ENCODE measurements at places on chromosomes 12 and 14.

- no peak for DNase-seq
These were observed 4.0 kb upstream of the NAA25 start for GRCh38 chr12:112112409-112113133.

GRCh38 chr14:100223332-100224201 is 15.4 kb upstream of the YY1 start:
- no peak for DNase-seq

GRCh38 chr12:62813031-62813829 is 121.7 kb downstream of the PPM1H start:
- DNase-seq, result peak; percentile 66

DNA sequence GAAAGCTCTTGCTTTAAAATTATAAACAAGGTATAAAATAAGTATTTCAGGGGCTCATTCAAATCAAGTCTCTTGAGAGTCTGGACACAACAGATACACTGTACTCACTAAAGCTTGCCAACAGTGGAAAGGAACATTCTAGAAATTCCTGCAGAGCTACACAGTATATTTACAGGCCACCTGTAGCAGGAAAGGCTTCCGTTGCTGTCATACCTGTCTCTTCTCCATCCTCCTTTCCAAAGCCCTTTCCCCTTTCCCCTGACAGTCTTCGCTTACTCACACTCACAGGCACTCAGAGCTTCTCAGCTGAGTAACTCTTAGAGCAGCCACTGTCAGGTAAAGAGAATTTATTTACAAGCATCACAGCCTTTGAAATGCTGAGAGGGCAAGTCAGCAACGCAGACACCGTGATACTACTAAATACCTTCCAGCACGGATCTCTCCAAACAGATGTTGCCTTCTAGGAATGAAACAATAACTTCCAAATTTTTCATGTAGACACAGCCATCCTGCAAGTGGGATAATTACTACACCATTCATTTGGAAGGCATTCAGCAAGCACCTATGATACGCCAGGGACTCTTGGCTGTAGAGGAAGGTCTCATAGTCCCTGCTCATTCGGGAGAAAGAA is 167.9 kb downstream of the FOXN3 start:
- DNase-seq, result no peak

GRCh38 chr12:57143454-57143853 is 4.0 kb downstream of the LRP1-AS start:
- no peak for DNase-seq

DNA sequence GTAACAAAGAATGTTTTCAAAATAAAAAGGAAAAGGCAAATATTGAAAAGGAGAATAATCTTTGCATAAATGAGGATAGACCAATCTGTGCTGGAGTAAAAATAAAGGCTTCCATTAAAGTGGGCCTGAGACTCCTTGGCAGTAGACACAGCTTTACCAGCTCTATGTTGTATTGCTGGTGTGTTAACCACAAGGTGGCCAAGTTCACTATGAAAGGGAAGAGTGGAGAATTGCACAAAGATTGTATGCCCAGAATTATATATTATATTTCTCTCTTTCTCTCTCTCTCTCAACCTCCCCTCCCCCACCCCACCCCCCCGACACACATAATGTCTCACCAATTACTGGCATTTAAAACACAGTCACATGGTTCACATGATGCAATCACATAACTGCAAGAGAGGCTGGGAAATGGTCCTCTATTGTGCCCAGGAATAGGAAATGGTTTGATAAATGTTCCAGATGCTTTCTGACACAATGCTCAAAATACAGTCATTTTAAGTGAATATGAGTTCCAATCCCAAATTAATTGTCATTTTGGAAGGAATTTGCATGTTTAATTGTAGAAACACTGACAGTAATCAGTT is 222.6 kb upstream of the SYT1 start:
- DNase-seq, result no peak

DNA sequence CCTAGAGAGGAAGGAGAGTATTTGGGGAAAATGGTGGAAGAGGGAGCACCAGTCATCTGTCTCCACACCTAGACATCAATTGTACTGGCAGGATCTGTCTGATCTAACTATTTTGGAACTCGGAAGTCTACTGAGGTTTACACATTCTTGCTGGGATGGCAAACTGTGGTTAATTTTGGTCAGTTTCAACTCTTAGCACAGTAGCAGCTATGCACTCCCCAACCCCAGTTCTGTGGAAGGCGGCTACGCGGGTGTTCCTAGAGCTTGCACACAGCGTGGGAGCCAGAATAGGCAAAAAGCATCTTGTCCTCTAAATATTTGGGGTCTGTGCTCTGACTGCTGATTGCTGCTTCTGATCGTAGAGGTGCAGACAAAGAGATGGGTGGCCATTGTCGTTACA is 33.8 kb downstream of the TECPR2 start:
- DNase-seq, result no peak

DNA sequence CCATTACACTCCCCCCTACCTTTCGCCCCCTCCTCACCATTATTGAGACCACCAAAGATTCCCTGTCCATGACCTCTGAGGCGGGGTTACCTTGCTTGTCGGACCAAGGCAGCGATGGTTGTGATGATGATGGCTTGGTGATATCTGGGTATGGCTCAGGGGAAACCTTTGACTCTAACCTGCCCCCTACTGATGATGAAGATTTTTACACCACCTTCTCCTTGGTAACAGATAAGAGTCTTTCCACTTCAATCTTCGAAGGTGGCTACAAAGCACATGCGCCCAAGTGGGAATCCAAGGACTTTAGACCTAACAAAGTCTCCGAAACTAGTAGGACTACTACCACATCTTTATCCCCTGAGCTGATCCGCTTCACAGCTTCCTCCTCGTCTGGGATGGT is 350.2 kb downstream of the DIO2 start:
- no peak for DNase-seq

GRCh38 chr12:106704081-106704480 is 70.4 kb upstream of the RIC8B start:
- DNase-seq, result no peak

- peak; percentile 66 for DNase-seq
These were observed 8.4 kb upstream of the PIANP start for GRCh38 chr12:6708960-6709394.

GRCh38 chr12:52949413-52950331 is 754 bp downstream of the KRT18 start:
- no peak for DNase-seq

GRCh38 chr12:34405286-34406227 is 383.3 kb downstream of the ALG10 start:
- DNase-seq, result peak; percentile 26

DNA sequence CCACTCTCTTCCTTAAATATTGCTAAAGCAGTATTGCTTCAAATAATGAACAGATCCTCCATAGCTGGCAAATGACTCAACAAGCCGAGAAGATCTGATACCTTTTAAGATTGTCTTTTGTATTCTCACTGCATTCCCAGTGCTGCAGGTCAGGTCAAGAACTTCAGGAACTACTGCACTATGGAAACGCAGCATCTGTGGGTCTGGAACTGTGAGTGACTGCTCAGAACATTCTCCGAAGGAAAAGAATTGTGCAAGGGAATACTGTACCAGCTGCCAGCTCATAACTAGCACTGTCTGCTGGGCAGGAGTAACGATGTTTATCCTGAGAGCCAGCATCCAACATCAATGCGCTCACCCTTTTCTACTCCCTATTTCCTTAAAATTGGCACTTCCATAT is 348.0 kb upstream of the SOX5 start:
- no peak for DNase-seq

- DNase-seq, result no peak
These were observed 1.6 kb downstream of the IRAK4 start for GRCh38 chr12:43760396-43760795.

GRCh38 chr14:96797582-96798349 is 584 bp downstream of the VRK1 start:
- DNase-seq, result peak; percentile 79

- DNase-seq, result no peak
These were observed 19.1 kb upstream of the PLA2G1B start for GRCh38 chr12:120346681-120347080.

DNA sequence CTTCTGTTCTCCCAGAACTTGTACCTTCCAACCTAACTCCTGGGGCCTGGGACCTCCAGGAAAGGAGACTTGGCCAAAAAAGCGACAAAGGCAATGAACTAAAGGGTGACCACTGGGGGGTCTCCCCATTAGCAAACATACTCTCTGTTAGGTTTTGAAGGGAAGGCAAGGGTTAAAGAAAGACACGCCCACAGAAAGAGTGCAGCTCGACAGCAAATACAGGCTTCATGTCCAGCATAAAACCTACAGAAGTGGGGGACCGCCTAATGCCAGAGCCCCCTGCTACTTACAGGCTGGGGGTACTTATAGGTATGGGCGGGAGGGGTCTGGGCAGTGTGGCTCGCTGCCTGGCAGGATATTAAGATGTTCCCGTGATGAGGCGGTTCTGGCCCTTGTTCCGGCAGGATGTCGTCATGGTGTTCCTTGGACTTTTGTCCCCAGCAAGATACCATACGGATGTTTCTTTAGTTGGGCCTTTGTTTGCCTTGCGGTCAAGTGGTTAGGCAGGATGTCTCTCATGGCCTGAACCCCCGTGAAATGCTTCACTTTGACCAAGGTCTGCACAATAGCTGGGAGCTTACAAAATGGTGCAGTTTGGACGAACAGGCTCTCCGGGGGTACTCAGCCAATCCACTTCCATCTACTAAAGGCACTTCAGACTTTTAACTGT is 53.4 kb downstream of the PRMT8 start:
- peak; percentile 37 for DNase-seq

DNA sequence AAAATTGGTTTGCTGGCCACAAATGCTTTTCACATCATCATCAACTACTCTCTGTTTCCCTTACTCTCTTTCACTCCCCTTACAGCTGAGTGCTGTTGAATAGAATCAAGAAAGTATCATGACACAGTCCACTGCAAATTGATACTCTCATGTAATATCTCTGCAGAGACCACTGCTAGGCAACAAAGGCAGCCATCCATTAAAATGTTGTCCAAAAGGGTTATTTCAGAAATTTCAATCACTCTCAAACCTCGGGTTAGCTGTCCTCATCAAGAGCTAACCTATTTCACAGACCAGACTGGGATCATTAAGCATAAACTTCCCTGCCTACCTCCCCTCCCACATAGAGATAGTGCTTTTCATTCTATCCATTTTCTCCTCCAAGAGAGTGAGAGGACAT is 186.7 kb downstream of the PLCZ1 start:
- DNase-seq, result no peak

DNA sequence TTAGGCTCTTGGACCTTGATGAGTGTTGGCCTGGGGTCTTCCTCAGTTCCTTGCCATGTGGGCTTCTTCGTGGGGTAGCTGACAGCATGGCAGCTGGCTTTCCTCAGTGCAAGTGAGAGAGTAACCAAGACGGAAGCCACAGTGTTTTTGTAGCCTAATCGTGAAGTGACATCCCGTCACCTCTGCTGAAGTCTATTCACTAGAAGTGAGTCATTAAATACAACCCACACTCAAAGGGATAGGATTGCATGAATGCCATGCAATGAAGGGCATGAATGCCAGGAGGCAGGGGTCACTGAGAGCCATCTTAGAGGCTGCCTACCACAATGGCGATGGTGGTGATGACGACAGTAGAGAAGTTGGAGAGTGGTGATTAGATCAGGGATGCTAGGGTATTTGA is 13.5 kb upstream of the ASIC1 start:
- DNase-seq, result no peak

GRCh38 chr12:132827763-132828703 is 636 bp downstream of the GOLGA3 start:
- peak; percentile 77 for DNase-seq

DNA sequence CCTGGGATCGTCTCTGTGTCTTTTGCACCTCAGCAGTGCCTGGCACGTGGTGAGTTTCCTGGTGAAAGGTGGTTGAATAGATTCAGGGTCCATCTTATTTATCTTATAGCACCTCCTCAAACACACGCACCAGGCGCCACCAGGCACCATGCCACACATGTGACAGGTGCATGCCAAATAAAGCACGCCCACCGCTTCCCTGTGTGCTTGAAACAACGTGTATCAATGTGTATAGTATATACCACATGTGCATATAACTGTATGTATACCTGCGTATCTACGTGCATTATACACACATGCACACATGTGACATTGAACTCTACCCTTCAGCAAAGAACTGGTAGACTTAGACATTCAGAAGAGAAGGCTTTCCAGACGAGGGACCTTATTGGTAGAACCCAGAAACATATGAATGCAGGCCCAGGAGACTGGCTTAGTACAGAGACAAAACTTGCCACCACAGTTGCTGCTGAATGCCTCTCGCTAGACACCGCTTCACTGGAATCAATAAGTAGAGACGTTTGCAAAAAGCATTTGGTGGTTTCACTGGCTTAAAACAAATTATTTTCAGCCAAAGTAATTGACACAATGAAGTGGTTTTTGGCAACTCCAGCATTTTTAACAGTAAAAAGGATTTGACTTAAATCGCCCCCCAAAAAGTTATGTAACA is 10.0 kb downstream of the EML1 start:
- DNase-seq, result no peak

DNA sequence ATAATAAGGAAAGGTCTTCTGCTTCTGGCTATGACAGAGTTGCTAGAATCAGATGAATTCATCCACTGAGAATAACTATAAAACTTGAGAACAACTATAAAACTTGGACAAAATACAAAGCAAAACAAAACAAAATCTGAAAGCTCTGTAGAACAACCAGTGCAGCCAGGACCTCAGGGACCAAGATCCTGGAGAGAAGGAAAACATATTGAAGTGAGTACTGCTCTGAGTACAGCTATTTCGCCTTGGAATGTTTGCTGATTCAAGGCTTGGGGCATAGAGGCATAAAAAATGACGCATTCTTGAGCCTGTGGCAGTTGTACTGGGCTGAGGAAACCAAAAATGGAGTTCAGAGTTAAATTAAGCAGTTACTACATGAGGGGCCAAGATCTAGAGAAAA is 21.7 kb downstream of the FOXA1 start:
- DNase-seq, result no peak

DNA sequence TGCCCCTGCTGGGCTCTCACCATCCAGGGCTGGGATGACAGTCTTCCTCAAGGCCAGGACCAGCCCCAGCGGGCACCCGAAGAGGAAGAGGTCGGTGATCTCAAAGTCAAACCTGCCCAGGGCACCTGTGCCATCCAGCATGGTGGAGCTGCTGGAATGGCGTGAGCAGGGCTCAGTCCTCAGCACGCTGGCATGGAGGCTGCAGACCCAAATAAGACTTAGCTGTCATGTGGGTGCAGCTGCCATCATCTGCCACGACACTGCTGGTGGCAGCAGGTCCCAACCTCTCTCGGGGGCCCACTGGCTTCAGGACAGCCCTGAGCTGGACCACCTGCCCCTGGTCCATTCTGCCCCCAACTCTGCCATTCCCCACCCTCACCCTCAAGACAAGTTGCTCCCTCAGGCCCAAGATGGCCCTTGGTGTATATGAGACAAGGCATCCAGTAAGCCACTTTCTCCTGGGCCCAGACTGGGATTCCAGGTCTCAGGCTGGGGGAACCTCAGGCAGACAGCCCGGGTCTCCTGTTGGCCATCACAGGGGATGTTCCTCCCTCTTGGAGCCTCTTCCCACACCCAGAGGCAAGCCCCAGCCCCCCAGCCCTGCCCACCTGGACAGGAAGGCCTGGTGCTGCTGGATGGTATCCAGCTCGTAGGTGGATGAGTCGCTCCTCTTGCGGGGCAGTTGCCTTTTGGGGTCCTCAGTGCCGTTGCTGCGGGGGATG is 14.5 kb downstream of the ARL6IP4 start:
- no peak for DNase-seq

Measured in activated CD8-positive, alpha-beta memory T cell treated with anti-CD3 and anti-CD28 coated beads for 24 hours (primary cell).